ENCODE measurements at places on chromosomes 3 and 15.

GRCh38 chr3:101011136-101011535 is 17.9 kb upstream of the ABI3BP start:
- no peak for DNase-seq

DNA sequence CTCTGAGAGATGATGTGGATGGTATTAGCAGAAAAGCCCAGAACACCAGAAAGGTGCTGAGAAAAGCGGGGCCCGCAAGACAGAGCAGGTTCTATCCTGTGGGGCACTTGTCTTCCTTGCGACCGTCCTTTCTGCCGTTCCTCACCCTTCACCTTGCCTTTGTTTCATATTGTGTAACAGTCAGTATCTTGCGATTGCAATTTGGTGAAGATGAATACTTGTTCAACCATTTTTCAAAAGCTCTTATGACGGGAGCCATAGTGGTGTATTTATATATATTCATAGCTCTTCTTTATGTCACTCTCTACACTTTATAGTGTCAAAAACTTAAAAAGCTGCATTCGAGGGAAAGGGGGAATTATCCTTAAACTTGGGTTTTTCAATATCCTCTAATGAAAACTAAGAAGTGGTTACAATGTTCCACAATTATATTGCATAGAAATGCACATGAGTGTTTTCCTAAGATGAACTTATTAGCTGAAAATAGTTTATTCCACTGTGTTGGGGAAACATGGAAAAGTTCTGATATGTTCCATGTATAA is 797 bp downstream of the MAP3K13 start:
- no peak for DNase-seq

GRCh38 chr3:20096135-20096685 is 56.0 kb downstream of the KAT2B start:
- DNase-seq: no peak

DNA sequence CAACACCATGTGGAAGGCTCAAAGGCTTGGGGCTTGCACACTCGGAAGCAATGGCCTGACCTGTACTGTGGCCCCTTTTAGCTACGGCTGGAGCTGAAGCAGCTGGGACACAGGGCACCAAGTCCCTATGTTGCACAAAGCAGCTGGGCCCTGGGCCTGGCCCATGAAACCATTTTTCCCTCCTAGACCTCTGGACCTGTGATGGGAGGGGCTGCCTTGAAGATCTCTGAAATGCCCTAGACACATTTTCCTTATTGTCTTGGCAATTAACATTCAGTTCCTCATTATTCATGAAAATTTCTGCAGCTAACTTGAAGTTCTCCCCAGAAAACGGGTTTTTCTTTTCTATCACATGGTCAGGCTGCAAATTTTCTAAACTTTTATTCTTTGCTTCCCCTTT is 85.6 kb upstream of the ALDH1A3 start:
- no peak for DNase-seq

DNA sequence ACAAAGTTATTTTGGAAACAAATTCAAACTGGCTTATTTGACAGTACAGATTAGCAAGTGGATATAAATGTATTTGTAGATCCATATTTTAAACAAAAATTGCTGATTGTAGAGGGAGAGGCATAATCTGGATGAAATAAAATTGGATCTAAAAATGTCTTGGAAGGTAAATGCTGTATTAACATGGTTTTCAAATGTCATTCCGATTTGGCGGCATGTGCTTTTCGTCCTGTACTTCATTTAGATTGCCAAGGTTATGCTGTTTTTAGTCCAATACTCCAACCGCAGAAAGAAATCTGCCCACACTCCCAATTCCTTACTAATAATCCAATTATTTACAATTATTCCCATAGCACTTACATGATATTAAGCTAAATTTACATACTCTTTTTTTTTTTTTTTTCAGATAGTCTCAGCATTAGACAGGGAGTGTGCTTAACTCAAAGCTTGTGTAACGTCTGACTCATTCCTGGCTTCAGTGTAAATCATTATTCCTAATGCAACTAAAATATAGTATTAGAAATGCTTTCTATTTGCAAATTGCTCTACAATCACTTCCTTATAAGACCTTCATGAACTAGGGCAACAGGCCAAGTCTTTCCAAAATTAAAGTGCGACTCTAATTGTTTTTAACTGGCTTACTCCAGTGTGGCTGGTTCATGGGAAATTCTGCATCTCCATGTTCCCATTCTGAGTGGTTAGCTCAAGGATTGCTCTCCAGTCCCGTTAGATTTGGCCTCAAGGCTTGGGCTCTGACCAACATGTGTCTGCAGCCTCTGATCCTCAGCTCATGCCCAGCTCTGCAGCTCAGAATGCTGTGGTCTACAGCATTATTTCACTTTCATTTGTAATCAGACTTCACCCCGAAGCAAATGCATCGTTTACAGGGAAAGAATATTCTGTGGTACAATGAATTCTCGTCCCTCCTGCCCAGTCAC is 103.9 kb downstream of the FBN1 start:
- no peak for DNase-seq

- DNase-seq: no peak
These were observed 25.9 kb downstream of the CEMIP start for GRCh38 chr15:80804970-80805495.

GRCh38 chr3:20310629-20311028 is 124.6 kb upstream of the SGO1 start:
- DNase-seq: no peak

DNA sequence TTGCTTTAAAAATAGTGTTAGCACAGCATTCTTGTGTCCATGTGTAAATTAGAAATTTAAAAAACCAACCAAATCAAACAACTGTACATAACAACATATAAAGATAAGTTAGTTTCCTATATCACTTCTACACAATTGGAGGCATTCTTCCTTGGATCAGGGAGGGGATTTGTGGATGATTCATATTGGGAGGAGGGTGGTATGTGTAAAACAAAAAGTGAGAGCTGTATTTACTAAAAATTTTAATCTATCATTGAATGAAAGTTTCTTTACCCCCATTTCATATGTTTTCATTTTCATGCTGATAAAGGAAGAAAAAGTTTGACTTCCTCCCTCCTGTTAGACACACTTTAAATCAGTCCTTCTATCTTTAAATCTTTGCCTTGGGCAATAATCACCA is 325.0 kb downstream of the SATB1 start:
- DNase-seq: no peak

DNA sequence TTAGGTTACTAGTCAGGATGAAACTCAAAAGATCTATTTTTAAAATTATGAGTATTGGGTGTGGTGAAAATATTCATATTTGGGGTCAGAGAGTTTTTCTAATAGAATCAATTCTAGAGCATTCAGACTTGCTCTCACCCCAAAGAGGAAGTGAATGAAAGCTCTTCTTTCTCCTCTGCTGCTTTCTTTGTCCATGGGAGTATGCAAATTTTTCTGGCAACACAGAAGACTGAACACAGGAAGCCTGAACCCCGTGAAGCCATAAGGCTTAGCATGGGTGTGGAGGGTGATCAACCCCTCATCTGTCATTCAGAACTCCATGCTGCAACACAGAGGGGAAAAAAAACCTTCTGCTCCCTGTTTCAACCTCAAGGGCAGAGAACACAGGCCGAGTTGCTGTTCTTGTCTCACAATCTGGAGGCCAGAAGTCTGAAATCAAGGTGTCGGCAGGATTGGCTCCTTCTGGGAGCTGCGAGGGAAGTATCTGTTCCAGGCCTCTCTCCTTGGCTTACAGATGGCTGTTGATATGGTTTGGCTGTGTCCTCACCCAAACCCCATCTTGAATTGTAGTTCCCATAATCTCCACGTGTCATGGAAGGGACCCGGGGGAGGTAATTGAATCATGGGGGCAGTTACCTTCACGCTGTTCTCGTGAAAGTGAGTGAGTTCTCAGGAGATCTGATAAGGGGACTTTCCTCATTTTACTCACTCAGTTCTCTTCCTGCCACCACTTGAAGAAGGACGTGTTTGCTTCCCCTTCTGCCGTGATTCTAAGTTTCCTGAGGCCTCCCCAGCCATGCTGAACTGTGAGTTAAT is 33.7 kb upstream of the CD47 start:
- DNase-seq: no peak

- DNase-seq: no peak
These were observed 264.8 kb downstream of the ROBO2 start for GRCh38 chr3:77304700-77305021.

DNA sequence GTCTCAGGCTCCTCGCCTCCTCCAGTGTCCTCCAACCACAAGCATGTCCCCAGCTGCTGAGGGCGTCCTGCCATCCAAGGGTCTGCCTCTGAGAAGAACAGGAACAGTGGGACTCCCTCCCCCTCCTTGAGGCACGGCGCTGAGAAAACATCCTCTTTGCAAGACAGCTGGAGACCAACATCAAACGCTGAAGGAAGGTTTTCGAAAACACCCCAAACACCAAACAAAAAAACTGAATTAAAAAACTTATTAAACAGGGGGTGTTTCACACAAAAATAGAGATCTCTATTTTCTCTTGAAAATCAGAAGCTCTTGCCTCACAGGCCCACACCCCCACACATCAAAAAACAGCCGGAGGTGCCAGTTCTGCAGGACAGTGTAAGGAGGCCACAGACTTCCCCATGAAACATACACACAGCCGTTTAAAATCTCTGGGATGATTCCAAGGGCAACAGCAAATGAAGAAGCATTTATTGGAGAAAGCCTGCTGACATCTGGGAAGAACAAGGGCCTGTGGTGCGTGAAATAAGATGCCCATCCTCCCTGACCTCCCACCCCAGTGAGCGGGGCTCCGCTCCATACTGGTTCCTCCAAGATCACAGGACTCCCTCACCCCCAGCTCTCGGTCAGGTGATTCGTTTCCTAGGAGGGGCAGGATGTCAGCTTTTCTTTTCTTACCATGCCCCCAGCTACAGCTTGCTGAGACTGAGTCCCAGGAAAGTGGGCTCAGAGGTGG is 71.3 kb downstream of the NUP210 start:
- peak; percentile 6 for DNase-seq

- no peak for DNase-seq
These were observed 50.3 kb upstream of the ATP13A3 start for GRCh38 chr3:194536871-194537637.

Measured in activated naive CD4-positive, alpha-beta T cell (primary cell).